ENCODE measurements at places on chromosomes 2 and 18.
A peak's percentile ranks its signal among the peaks of the same experiment; 100 is the strongest.

- no peak for DNase-seq
These were observed 37.1 kb downstream of the CENPO start for GRCh38 chr2:24830351-24830750.

GRCh38 chr2:460861-461260, 173.0 kb upstream of the ALKAL2 start:
- DNase-seq = peak; percentile 70

GRCh38 chr2:41937464-41937906, 110.3 kb upstream of the PKDCC start:
- DNase-seq = no peak

- DNase-seq = no peak
These were observed 278.3 kb downstream of the RBM43 start for GRCh38 chr2:150983314-150983897.

DNA sequence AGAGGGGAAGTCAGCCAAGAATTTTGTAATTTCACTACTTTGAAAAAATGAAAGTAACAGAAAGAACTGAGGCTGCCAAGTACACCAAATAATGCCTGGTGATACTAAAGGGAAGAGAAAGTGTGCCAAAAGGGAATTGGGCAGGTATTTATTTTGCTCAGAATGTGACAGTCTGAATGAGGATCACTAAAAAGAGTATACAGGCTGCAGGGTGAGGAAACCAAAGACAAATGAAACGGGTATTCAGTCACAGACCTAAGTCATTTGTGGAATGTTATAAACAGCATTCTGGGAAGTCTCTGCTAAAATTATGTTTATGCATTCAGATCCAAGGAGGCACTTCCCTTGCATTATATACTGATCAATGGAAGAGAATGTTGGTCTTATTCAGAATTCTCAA, 418.6 kb upstream of the SLC39A10 start:
- DNase-seq = no peak

GRCh38 chr18:73286584-73286983, 418.8 kb upstream of the NETO1 start:
- no peak for DNase-seq

- DNase-seq = no peak
These were observed 150.5 kb upstream of the L3MBTL4 start for GRCh38 chr18:6564950-6565814.

DNA sequence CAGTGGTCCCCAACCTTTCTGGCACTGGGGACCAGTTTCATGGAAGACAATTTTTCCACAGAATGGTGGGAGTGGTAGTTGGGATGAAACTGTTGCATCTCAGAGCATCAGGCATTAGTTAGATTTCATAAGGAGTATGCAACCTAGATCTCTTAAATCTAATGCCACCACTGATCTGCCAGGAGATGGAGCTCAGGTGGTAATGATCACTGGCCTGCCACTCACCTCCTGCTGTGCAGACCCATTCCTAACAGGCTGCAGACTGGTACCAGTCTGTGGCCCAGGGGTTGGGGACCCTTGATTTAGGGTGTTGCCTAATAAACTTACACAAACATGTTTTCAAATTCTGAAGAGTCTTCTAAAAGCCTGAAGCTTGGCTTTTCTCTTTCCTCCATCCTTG, 261.3 kb downstream of the CDH19 start:
- no peak for DNase-seq

DNA sequence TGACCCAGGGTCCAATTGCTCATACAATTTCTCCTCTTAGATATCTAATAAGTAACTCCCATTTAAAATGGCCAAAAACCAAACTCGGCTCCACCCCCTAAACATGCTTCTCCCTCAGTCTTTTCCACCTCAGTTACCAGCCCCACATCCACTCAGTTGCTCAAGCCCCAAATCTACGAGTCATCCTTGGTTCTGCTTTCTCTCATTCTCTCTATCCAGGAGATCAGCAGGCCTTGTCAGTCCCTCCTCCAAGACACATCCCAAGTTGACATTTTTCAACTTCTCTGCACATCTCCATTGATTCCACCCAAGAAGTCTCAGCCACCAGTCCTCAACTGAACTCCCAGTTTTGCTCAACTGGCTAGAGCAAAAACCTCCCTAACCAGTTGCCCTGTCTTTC, 40.5 kb upstream of the RTN4 start:
- no peak for DNase-seq

- no peak for DNase-seq
These were observed 18.0 kb upstream of the PDE1A start for GRCh38 chr2:182444806-182445205.

GRCh38 chr2:24744356-24744755, 48.8 kb downstream of the PTRHD1 start:
- DNase-seq = no peak

DNA sequence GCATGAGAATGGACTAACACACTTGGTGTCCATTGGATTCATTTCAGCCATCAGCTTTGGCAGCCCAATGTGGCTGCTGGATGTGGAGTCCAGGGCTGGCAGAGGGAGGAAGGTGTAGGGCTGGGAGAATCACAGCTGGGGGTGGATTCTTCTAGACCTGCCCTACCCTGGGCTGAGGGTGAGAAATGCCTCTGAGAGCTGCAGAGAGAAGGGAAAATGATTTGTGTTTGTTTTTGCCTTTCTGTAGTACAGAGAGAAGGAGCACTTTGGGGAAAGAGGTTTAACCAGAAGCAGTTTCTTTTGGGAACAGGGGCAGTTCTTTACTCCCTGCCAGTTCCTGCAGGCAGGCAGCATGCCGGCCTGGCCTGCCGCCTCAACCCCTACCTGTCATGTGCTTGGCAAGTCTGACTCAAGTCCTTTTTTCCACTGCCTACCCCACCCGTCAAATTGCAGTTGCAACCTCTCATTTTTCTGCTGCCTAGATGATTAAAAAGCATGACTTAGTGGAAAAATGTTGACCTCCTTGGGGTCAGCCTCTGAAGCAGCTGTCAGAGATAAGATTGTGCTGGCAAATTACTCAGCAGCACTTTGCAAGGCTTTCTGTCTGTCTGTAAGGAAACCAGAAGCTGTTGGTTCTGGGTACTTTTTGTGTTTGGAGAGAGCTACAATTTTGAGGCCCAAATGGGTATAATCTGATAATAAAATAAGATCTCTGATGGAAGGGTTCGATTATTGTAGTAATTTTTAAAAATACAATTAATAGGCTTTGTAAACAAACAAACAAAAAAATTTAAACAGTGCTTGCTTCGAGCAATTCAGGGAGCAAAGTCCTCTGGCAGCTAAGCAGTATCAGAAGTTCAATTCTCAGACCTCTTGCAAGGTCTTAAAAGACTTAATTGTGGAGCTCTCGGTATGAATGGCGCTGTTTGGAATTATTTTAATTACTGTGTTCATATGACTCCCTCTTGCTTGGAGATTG, 21.7 kb downstream of the LBH start:
- peak; percentile 13 for DNase-seq

DNA sequence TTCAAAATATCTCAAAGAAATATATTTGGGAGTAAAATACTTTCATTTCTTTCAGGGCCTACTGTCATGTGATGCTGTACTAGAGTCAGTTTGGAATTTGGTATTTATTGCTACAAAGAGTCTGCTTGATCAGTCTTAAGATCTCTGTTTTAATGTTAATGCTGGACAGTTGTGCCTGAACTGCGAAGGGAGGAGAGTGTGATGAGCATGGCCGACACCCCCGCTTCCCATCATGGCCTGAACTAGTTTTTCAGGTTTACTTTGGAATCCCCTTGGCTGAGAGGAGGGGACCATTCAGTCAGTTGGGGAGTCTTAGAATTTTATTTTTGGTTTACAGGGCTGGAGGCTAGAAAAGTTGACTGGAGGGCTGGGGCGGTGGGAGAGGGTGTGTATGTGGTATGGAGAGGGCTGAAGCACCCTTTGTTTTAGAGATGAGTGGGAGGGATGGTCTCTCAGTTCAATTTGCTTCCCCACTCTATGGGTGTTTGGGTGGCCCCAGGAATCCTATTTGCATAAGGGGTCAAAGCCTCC, 20.9 kb upstream of the TEX44 start:
- DNase-seq = no peak

DNA sequence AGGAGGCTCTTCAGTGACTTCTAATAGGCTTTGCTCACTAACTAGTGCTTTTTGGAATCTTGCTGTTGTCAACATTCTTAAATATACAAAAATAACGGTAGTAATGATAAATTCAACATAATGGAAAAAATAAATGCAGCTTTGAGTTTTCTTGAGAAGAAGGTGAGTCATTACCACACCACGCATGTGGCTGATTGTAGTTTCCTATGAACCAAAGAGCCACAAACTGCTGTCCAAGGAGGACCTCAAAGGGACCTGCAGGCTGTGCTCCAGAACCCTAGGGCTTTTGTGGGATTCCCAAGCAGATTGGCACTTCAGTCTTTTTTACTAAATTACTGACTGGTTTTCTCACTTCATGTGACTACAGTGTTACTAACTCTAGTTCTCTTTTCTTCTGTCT, 66.7 kb downstream of the TPGS2 start:
- no peak for DNase-seq

DNA sequence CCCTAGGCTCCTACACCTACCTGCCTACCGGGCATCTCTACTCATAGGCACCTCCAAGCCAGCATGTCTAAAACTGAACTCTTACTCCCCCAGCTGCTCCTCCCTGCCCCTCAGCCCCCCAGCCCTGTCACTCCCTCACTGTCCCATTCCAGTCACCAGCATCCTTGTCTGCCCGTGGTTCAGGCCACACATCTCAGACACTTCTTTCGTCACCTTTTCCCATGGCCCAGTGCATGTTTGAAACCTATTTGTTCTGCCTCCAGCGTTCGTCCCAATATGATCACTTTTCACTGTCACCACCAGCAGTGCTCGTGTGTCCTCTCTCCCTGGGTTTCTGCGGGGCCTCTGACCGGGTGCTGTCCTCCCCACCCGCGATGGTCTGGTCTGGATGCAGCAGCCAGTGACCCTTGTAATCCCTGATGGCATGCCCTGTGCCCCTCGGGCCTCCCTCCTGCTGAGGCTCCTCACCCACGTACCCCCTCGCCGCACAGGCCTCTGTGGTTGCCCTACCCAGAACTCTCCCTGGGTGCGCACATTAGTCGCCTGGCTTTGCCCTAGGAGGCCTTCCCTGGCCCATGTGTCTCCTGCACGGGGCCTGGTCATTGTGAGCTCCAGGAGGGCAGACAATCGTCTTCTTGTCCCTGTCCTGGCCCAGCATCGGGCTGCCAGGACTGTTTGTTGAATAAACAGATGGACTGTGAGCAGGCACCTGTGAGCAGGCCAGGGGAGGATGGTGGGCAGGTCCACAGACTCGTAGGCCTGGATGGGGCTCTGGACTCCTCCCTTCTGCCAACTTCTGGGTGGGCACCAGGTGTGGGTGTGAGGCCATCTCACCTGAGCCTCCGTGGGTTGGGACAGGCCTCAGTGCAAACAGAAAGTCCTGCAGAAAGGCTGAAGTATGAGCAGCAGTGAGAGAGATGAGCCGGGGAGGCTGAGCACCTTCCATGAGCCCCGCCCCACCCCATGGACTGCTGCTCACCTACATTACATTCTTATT, 15.5 kb downstream of the LDLRAD4 start:
- DNase-seq = no peak

- DNase-seq = no peak
These were observed 39.9 kb upstream of the EML6 start for GRCh38 chr2:54683596-54683995.

GRCh38 chr18:35580701-35581539, 620 bp upstream of the GALNT1 start:
- DNase-seq = peak; percentile 67

GRCh38 chr18:46071653-46072375, at the start of gene PSTPIP2:
Gene PSTPIP2, minus strand, starts transcription at chr18:46072260. Its CDS starts 72 bp downstream, at chr18:46072188.
- peak; percentile 69 for DNase-seq

- no peak for DNase-seq
These were observed 34.5 kb downstream of the BCL2 start for GRCh38 chr18:63284827-63285733.

DNA sequence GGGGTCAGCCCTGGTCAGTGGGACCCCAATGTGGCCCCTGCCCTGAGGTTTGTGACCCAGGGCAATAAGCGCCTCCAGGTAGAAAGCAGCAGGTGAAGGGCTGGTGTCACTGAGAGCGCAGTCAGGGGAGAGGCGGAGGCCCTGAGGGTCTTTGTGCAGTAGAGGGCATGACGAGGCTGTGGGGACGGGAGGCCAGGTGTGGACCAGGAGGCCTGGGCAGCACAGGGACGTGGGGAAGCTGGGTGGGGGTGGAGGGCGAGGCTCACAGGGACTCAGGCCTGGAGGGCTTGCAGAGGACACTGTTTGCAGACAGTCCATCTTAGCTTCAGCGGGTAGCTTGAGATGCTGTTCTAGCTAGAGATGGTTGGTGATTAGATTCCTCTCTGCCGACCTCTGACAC, 32.0 kb downstream of the TRAF3IP1 start:
- no peak for DNase-seq

- DNase-seq = no peak
These were observed 139.5 kb upstream of the GAREM1 start for GRCh38 chr18:32610176-32610575.

GRCh38 chr2:193276560-193276959, 1081.8 kb upstream of the TMEFF2 start:
- DNase-seq = no peak

DNA sequence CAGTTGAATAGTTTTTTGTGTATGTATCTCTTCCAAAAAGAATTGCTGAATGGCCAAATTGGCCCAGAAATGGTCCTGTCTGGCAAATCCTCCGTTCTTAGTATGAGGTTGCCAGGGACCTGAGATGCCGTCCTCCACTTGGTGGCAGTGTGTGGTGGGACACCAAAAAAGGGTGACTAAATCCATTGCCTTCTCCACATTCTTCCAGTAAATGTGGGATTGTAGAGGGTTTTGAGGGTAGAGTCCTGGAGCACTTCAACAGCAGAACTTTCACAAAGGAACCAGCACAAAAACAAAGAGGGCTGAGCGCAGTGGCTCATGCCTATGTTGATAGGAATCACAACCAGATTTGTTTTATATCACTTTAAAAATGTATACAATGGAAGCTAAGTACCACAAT, 199.9 kb downstream of the BCL2 start:
- DNase-seq = no peak

- DNase-seq = no peak
These were observed 42.4 kb upstream of the TACR1 start for GRCh38 chr2:75241696-75242095.

DNA sequence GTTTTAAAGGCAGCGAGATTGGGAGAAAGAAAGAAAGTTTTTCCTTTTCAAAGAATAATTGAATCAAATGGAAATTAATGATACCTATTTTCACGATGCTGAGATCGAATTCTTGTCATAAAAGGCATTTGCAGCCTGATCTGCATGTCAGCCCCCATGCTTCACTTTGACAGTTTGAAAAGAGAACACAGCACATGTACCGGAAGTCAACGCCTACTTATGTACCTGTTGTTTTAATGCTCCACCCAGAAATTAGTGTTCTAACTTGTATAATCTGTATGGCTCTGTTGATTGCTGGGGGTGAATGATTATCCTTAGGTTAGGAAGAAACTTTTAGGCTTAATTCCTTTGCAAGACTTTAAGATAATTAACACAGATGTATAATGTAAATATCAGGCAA, 31.0 kb downstream of the EEF1B2 start:
- DNase-seq = no peak
